Astrocyte of the spinal cord (primary cell): ENCODE measurements at places on chromosomes 16 and 17.

GRCh38 chr17:8137645-8138373 lies 13.9 kb upstream of the HES7 start:
- no peak for DNase-seq

DNA sequence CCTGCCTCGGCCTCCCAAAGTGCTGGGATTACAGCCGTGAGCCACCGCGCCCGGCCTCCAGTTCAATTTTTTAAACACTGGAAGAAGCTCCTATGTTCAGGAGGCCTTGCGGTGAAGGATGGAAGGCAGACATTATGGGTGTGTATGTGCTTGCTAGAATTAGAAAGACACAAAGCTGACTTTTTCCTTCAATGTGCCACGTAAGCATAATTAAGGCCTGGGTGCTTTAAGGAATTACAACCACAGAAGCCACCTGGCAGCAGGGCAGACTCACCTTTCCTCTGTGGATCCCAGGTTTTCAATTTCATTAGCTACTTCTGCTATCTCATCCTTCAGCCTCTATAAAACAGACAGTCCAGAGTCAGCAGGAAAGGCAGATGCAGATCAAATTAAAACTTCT lies 74.2 kb downstream of the CYTH1 start:
- no peak for DNase-seq

DNA sequence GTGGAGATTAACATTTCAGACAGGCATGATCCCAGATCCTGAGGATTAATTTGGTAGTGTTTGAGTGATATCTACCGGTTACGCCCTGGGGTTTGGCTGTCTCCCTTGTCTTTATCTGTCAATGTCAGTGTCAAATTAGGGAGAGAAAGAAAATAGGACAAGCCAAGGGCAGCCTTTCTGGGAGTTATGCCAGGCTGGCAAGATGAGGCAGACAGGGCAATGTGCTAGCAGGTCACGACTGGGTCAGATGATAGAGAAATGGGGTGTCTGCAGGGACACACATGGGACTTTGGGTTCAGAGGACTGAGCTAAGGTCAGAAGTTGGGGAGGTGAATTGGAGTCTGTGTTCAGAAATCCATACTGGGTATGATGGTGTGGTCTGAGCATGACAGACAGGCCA lies 27.4 kb upstream of the LYRM9 start:
- no peak for DNase-seq

DNA sequence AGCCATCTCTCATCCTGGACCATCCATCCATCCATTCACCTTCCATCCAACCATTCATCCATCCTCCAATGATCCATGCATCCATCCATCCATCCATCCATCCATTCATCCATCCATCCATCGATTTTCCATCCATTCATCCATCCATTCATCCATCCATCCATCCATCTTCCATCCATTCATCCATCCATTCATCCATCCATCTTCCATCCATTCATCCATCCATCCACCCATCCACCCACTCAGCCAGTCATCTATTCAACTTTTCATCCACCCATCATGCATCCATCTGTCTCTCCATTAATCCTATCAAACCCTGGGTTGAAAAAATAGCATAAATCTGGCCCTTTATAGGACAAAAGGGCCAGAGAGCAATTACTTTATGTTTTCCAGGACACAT lies 158.3 kb upstream of the WSCD1 start:
- no peak for DNase-seq

DNA sequence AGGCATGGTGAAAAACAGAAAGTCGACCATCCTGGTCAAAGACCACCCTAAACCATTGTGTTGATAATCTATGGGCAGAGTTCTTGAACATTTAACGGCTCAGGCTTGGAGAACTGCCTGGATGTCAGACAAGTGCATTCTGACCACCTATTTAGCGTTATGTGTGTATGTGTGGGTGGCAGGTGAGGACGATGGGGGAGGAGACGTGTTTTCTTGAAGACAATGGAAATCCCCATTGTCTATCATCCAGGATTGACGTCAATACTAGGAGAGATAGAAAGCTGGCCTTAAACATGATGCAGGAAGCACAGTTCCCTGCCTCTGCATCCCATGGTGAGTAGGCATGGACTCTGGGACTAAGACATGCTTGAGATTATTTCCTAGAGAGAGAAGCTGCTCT lies 157.4 kb upstream of the MAF start:
- DNase-seq = no peak

- DNase-seq = no peak
Measured at GRCh38 chr17:80652756-80653330, 108.2 kb downstream of the RPTOR start.
